ENCODE measurements at places on chromosomes 5 and 9.

GRCh38 chr5:35826554-35826953, 30.1 kb upstream of the IL7R start:
- no peak for DNase-seq

GRCh38 chr5:107560377-107560776, 110.4 kb downstream of the EFNA5 start:
- no peak for DNase-seq

DNA sequence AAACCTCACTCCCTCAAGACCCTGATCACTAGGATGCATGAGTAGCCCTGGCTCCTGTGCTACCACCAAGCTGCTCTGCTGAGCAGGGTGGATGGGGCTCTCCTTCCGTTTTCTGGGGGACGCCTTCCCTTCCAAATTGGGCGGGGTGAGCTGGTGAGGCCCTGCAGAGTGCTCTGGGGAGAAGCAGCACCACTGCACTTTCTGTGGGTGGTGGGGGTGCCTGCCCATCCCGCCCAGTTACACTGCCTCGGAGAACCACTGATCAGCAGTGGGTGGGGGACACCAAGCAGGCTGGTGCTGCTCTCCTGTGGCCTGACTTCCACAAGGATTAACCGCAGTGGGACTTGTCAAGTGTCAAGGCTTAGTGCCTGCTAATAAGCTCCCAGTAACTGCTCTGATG, 19.0 kb downstream of the GFPT2 start:
- no peak for DNase-seq

- no peak for DNase-seq
Observed at GRCh38 chr9:93301911-93302541, 118.1 kb downstream of the WNK2 start.

DNA sequence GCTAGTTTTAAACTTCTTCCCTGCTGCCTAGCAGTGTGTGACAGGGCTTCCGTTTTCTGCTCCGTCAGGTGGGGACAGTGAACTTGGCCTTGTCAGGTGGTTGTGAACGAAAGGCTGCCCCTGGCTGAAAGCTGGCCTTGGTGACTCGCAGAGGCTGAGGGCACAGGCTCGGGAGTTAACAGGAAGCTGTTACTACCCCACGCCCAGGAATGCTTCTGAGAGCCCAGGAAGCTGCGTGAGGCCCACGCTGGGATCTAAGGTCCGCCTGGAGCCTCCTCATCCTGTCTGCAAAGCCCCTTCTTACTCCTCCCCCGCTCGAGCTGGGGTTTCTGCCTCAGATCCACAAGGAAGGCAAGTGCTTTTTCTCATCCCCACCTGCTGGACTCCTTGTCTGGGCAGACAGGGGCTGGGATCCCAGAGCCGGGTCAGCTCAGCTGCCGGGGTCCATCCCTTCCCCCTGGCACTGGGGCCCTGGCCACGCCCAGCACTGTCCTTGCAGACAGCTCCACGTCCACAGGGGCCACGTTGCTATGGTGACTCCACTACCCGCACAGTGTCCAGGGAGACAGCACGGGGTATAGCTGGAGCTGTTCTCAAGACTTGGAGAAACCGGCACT, 124.7 kb upstream of the TBC1D2 start:
- no peak for DNase-seq

DNA sequence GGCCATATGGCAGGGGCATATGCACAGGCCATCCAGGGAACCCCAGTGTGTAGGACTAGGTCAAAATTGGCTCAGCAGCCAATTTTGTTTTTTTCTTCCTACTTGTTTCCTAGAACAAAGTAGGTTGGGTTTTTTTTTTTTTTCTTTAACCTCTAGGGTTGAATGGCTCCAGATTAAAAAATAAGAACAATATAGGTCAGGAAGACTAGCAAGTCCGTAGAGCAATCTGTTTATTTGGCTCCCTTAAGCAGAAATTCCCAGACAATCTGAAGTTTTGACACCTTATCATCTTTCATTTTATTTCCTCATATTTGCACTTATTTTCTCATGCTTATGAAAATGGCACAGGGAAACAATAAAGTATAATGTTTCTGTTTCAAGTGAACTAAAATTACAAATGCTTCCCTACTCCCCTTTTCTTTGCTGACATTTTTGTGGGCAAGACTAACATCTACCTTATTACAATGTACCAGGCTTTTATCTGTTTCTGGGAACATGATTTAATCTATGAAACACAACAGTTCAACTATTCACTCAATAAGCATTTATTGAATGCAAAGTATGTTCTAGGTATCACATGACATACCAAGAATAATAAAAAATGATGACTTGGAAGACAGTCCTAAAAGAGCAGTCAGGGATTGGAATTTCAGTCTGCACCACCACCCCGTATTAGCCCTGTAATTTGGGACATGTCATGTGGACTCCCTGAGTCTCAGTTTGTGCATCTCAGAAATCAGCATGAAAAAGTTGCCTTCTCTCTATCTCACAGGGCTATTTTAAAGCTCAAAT, 30.5 kb downstream of the TLR4 start:
- no peak for DNase-seq

- DNase-seq = no peak
Observed at GRCh38 chr5:104512063-104512825, 949.7 kb upstream of the NUDT12 start.

DNA sequence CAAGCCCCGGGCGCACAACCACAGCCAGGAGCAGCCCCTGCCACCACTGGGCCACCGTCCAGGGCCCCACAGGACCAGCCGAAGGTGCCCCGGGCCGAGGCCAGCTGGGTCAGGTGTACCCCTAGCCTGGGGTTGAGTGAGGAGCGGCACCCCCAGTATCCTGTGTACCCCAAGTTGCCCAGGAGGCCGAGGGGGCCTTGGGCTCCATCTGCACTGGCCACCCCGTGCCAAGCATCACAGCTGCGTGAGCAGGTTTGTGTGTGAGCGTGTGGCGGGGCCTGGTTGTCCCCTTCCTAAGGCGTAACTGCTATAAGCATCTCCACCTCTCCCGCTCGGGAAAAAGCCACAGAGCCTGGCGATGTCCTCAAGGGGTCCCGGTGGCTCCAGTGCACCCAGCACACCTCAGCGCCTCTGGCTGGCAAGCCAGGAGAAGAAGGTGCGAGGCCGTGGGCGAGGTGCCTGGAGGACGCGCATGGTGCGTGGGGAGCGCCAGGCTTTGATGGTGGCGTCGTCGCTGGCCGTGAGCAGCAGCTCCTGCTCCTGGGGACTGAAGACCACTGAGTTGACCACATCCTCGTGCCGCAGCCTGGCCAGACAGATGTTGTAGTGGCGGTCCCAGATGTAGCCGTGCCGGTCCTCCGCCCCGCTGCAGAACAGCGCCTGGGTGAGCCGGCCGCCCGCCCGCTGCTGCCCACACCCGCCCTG, 3.9 kb downstream of the FBXW5 start:
- no peak for DNase-seq

GRCh38 chr5:159442206-159442850, 112.0 kb upstream of the IL12B start:
- no peak for DNase-seq

DNA sequence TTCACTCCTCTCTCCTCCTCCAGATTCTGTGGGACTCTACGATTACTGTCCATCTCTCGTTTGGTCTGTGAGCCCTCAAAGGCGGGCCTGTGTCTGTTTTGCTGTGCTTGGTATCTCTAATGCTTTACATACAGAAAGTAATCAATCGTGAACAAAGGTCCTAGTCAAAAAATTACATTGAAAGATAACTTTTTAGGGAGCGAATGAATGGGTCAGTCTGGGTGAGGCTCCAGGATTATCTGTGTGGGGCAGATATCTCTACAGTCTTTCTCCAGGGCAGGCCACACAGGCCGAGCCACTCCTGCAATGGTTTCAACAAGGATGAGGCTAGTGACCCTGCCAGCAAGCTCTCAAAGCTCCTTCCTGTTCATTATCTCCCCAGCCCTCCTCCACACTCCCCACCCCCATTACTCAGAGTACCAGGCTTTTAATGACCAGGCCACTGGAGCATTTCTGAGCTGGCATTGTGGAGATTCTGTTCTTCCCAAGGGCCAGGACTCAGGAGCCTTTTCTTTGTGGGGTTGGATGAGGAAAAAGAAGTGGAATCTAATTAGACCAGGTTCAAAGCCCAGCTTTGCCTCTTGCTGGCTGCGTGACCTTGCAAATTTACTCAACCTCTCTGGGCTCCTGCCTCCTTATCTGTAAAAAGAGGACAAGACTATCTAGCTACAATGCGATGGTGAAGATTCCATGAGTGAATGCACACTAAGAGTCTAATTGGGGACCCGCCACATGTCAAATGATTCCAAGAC, 10.2 kb downstream of the CORO2A start:
- DNase-seq = no peak

- no peak for DNase-seq
Observed at GRCh38 chr9:126587187-126588185, 26.2 kb upstream of the LMX1B start.

DNA sequence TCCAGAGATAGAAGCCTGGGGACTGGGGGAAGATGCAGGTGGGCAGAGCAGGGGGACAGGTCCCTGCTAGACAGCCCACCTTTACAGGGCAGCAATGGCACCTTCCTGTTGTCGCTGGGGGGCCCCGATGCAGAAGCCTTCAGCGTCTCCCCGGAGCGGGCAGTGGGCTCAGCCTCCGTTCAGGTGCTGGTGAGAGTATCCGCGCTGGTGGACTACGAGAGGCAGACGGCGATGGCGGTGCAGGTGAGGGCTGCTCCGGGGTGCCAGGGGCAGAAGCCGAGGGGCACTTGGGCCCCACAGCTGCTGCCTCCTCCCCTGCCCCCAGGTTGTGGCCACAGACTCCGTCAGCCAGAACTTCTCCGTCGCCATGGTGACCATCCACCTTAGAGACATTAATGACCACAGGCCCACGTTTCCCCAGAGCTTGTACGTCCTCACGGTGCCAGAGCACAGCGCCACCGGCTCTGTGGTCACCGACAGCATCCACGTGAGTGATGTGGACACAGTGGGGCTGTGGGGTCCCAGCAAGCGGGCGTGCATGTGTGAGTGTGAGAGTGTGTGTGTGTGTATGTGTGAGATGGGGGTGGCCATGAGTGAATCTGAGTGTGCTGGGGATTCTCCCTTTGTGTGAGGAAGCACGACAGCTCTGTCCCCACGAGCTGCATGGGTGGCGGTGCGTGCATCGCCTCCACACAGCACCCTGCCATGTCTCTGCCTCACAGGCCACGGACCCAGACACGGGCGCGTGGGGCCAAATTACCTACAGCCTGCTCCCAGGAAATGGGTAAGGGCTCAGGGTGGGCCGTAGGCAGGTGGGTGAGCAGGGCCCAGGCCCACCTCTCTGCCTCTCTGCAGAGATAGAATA, 28.4 kb downstream of the CDHR2 start:
- no peak for DNase-seq

- DNase-seq = no peak
Observed at GRCh38 chr9:77680581-77680980, 32.5 kb upstream of the GNA14 start.

DNA sequence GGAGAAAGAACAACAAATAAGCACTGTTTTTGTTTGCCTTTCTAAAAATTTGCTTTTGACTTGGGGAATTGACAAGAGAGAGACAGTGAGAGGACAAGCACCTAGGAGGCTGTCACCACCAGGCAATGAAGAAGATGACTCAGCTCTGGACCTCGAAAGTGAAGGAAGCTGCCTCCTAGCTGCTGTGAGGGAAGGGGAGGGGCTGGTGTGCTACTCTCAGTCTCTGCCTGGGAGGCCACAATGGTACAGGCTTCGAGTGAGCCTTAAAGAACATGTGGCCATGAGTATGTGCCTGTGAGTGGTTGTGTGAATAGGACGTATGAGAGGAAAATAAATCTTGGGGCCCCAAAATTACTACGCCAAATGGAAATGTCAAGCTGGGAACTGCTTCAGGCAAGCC, 7.1 kb upstream of the PLK2 start:
- no peak for DNase-seq

DNA sequence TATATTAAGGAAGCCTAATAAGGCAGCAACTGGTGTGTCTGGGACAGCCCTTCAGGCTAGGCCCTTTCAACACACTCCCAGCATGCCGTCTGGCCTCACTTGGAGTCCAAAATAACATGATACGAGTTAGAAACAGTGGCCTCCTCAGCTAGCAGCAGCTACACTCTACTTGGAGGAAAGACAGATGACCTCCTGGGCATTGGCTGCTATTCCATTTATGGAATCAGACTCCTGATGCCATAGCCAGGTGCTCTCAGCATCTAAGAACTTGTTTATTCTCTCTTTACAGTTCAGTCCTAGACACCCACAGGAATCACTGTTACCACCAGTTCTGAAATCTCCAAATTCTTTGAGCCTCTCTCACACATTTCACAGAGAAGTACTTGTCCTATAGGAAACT, 31.8 kb downstream of the RUSC2 start:
- DNase-seq = no peak

GRCh38 chr9:96183751-96184150, 118.2 kb downstream of the HSD17B3 start:
- no peak for DNase-seq
